Esophagus muscularis mucosa (tissue), 4 donors: ENCODE measurements at places on chromosomes 2 and 18. TPM values are rescaled to one million over a fixed set of nuclear protein-coding genes. Genes with fewer than 3 reads are reported as not detected.

The CIDEA gene
- total RNA-seq: not detected

The REG1B gene
- total RNA-seq: not detected

The CDH20 gene
- total RNA-seq: 0.06 TPM

The CNTNAP5 gene
- not detected for total RNA-seq

The EVA1A gene
- 0.17 TPM for total RNA-seq

The PFN4 gene
- 0.83 TPM for total RNA-seq

The CD8B2 gene
- 0.13 TPM for total RNA-seq

The ZNF396 gene
- 0.99 TPM for total RNA-seq

The DDX1 gene
- total RNA-seq: 90.5 TPM

The DRC1 gene
- 0.45 TPM for total RNA-seq

The TTR gene
- total RNA-seq: not detected

The MXD1 gene
- total RNA-seq: 21.2 TPM

The PCARE gene
- total RNA-seq: not detected

The ATF2 gene
- 41.9 TPM for total RNA-seq

The HOXD12 gene
- total RNA-seq: not detected

The MYOM1 gene
- 17.2 TPM for total RNA-seq

The PIEZO2 gene
- total RNA-seq: 2.5 TPM
